ENCODE measurements at places on chromosomes 16 and 17. TPM values are rescaled to one million over a fixed set of nuclear protein-coding genes. Genes with fewer than 3 reads are reported as not detected.

DNA sequence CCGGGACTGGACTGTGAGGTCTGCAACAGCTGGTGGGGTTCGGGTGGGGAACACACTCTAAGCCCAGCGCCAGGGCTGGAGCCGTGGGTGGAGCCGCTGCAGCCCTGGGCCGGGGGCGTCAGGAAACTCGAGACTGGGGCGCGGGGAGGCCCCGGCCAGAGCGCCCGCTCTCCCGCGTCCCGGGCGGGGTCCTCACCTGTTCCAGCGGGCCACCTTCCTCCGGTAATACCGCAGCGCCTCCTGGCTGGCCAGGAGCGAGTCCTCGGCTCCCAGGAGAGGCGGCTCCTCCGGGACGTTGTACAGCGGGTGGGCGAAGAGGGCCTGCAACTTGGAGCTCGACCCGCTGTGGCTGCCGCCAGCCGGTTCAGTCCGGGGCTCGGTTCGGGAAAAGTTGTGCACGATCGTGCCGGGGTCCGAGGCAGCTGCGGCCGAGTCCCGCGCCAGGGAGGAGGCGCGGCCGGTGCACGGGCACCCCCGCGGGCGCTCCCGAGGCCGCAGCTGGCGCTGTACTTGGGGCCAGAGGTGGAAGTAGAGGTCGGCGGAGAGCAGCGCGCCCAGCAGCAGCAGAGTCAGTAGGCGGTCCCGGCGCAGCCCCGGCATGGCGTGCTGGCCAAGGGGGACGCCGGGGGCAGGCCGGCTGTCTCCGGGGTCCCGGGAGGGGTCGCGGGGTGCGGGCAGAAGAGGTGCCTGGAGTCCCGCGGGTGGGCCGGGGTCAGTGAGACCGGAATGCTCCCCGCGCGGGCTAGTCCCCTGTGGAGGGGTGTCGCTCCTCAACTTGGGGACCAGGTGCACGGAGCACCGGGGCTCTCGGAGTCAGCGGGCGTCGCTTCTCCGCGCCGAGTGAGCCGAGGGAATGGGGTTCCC, 868 bp downstream of the FAM20A start:
- DNase-seq: peak; percentile 24

DNA sequence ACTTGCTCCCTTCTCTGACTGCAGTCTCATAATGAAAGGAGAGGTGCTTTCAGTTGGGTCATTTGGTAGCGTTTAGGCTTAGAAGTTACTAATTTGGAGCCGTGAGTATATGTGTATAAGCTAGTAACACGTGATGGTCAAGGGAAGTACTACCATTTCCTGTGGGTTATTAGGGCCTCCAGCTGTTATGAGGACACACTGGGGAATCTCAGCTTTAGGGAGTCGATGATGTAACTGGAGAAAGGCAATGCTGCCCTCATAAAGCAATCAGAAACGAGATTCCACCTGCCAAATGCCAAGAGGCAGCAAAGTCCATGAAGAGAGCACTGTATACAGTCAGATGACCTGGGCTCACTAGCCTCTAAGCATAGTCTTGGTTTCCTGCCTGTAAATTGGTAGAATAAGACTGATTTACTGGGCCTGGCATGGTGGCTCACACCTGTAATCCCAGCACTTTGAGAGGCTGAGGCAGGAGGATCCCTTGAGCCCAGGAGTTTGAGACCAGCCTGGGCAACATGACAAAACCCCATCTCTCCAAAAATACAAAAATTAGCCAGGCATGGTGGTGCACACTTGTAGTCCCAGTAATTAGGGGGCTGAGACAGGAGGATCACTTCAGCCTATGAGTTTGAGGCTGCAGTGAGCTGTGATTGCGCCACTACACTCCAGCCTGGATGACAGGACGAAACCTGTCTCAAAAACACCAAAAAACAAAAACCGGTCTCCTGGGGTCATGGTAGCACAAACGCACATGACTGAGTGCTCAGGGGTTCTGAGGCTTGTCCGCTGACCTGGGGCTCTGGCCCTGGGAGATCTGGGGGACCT, 53.0 kb downstream of the SF3B3 start:
- DNase-seq: no peak

The SPOP gene
- 57.0 TPM for total RNA-seq

GRCh38 chr17:200586-200985, 19.1 kb upstream of the DOC2B start:
- no peak for DNase-seq

DNA sequence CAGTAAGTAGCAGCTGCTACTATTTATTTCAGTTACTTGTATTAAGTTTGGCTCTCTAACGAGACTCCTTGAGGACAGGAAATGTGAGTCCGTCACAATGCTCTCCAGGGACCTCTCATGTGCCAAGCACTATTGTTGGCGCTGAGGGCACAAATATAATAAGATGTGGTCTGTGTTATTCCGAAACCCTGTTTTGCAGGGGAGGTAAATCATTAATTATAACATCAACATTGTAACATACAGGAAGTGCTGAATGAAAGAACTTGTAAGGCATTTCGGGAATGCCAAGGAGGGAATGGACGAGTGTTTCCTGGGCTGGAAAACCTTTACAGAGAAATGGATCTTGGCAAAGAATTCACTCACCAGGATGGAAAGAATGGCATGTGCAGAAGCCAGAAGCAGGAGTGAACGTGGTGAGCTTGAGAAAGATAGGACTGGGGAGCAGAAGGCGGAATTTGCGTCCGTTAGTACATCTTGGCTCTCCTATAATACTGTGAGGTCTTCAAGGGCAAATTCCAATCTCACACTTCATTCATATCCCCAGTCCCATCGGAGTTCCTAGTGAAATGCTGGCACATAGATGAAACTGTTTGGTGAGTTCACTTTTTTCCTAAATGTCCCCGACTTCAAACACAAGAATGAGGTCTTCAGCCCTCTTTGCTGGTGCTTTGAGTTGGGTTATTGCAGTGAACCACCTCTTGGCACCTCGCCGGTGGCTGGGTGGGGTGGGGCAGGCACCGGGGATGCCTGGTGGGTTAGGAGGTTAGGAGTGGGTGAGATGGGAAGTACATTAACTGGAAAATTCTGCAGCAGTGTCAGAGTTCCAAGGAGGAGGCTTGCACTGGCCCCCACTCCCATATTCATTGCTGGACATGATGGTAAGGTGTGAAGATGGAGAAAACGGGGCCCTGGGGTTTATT, 11.5 kb downstream of the TAC4 start:
- no peak for DNase-seq

DNA sequence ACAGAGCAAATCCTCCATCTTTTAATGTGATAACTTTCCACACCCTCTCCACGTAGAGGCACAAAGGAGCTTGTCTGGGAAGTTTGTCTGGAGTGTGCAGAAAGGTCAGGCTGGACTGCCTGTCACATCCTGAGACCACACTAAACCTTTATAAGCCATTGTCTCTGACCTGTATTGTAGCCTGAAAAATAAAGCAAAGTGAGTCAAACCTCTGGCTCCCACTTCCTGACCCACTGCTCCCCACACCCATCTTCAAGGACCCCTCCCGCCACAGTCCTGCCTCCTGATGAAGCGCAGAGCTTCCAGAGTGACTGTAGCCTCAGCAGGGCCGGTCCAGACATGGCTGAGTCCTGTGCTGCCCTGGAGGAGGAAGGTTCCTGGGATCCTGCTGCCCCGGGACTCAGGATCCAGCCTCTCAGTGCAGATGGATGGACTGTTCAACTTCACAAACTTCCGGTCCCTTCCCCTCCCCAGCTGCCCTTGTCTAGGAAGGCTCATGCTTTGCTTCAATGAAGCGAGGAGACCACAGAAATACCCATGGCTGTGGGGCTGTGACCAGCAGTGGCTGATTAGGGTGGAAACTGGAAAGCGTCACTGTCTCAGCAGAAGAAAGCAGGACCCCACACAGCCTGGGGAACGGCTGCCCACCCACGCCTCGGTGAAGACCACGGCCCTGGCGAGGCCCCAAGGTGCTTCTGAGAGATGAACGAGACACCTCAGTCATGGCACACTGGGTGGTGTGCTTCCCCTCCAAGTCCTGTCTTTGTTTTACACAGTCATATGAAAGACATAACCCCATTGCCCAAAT, 30.9 kb upstream of the CLEC18B start:
- DNase-seq: no peak

- no peak for DNase-seq
Observed at GRCh38 chr16:31038993-31039392, 5.6 kb downstream of the STX4 start.

DNA sequence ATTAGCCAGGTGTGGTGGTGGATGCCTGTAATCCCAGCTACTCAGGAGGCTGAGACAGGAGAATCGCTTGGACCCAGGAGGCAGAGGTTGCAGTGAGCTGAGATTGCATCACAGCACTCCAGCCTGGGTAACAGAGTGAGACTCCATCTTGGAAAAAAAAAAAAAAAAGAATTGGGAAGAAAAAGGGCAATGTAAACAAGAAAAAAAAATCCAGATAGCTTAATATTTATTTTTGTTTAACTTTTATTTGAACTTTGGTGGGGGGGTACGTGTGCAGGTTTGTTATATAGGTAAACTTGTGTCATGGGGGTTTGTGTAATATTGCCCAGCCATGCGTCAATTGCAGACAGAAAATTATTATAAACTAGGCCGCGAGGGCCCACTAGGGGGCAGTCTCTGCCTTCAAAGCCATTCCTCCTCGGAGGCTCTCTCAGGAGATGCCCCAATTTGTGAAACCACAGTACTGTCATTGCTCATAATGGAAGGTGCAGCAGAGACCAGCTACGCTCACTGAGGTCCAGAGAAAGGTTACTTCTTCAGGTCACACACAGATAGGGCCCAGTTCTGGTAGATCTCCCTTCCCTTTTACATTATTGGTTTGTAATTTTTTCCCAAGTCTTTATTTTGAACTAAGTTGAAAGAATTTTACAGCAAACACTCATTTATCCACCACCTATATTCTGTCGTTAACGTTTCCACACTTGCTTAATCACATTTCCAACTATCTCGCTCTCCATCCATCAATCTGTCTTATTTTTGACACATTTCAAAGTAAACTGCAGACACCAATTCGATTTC, 206.2 kb downstream of the PRKCB start:
- DNase-seq: peak; percentile 90

The KRT40 gene
- not detected for total RNA-seq

DNA sequence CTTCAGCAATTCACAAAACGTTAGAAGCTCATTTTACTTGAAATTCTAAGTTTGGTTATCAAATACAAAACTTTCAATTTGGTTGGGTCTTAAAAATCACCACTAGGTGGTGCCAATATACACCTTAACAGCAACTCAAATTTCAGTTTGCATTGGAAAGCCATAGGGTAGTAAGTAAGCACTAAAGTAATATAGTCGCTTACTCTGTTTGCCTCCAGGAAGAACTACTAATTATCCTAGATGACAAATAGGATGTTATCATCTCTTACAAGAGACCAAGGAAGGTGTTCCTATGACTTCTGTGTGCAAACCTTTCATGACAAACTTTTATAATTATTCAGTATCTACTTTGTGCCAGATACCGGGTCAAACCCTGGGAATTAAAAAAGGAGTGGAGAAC, 93.3 kb downstream of the MYO1D start:
- no peak for DNase-seq

DNA sequence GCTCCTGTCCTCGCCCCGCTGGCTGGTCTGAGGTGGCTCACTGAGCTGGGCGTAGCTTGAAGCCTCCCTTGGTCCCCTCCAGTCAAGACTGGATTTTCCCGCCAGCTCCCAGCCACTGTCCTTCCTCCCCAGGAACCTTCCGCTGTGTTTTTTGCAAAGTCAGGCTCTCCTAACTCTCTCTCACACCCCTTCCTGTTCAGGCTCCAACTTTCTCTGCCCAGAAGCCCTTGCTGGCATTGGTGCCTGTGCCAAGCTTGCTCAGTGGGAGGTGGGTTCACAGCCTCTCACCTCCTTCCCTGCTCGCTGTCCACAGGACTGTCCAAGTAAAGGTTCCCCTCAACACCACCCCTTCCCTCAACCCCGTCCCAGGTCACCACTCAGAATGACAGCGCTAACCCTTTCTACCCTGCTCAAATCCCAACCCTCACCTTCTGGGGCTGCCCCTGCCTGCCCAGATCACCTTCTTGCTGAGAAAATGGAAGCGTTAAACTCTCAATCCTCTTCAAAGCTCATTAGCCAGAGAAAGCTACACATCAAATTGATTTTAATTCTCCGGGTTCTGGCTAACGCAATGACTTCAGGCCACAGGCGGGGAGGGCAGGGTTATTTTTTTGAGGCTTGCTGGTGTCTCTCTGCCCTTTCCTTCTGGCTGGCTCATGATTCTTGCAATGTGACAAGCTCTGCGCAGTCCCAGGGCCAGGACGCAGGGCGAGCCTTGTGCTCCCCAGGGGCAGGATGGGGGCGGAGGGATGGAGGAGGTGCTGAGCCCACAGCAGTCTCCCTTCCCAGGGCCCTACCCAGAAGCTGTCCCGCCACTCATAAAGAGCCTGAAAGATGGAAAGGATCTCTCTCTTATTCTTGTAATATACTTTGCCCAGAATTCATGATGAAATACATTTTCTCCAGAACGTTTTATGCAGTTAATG, 357.2 kb upstream of the TNRC6C start:
- DNase-seq: no peak

The MT1G gene
- 14.7 TPM for total RNA-seq

The C1QL1 gene
- total RNA-seq: 0.37 TPM

DNA sequence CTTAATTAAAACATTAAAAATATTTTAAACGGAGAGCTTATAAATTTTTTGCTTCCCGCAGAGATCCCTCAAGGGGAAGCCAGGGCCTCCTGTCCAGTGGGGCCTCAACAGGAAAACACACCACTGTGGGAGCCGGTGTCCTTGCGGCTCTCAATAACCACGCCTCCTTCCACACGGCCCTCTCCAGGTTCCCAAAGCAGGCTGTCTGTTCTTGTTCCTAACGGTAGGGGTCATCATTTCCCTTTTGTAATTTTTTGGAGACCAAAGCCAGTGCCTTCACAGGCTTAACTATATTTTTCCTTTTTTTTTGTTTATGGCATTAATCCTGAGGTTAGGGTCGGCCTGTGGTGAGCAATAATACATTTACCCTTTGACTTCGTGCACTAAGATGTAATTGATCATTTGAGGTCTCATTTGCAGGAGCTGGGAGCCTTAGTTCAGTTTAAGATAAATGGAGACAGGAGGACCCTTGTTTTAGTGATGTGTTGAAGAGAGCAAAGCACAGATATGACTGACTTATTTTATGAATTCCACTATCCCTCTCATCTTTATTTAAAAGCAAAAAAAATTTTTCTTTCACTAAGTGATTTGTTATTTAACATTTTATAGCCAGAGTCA, 77.5 kb upstream of the N4BP1 start:
- DNase-seq: peak; percentile 63

The CA7 gene
- not detected for total RNA-seq

DNA sequence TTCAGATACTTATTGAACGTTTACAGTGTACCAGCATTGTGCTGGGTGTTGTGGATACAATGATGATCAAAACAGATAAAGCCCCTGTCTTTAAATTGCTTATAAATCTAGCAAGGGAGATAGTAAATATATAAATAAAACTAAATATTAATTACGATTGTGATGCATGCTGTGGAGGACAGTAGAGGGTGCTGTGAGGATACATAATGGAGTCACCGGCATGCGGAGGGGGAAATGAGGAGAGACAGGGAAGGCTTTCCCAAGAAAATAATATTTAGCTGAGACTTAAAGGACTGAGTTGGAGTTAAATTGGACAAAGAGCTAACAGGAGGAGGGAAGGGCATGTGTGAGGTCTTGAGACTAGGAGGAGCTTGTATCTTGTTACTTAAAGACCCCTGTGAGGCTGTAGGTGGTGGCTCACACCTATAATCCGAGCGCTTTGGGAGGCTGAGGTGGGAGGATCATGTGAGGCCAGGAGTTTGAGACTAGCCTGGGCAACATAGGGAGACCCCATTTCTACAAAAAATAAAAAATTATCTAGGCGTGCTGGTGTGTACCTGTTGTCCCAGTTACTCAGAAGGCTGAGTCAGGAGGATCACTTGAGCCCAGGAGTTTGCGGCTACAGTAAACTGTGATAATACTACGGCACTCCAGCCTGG, 2.4 kb downstream of the DHRS7B start:
- no peak for DNase-seq

The GCGR gene
- total RNA-seq: not detected
